Suppressor macrophage treated with lipopolysaccharide for 4 hours (primary cell): ENCODE measurements at places on chromosomes 16 and 17.

DNA sequence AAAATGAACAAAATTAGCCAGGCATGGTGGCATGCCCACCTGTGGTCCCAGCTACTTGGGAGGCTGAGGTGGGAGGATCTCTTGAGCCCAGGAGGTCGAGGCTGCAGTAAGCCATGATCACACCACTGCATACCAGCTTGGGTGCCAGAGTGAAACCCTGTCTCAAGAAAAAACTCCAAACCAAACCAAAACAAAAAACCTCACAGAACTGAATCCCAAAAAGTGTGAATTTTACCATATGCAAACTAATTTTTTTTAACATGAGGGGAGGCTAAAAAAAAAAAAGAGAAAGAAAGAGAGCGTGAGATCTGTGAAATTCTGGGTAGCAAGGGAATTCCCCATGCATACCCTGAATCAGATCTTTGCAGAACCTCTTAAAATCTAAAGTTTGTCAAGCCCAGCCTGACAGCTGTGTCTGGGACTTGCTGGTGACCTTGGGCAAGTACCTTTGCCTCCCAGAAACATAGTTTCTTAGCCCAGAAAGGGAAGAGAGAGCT is 17.1 kb upstream of the CDH1 start:
- DNase-seq: no peak

DNA sequence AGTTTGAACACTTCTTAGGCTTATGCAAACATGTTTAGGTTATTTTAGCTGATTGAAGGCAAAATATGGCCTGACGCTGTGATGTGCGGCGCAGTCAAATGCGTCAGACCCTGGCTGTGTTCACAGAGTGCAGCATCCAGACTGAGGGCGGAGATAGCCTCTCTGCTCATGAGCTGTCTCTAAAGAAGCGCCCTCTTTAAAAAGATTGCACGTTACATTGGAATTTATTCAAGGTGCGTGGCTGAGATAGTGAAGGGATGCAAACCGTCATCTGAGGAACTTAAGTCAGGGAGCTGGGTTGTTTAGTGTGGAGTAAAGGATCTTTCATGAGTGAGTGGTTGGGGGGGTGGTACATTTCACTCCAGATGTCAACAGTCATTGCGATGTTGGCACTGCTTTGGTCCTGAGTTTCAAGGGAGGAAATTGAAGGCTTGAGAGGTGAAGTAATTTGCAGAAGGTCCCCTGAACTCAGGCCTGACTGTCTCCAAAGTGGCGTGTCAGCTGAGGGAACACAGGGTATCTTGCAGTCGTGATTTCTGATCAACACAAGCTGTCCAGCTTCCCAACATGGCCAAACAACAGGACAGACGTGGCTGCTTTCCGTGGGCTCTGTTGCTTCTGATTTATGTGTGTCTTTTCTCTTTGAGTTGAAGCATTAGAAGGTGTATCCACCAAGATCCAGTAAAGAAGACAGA is 33.4 kb downstream of the RPTOR start:
- no peak for DNase-seq

DNA sequence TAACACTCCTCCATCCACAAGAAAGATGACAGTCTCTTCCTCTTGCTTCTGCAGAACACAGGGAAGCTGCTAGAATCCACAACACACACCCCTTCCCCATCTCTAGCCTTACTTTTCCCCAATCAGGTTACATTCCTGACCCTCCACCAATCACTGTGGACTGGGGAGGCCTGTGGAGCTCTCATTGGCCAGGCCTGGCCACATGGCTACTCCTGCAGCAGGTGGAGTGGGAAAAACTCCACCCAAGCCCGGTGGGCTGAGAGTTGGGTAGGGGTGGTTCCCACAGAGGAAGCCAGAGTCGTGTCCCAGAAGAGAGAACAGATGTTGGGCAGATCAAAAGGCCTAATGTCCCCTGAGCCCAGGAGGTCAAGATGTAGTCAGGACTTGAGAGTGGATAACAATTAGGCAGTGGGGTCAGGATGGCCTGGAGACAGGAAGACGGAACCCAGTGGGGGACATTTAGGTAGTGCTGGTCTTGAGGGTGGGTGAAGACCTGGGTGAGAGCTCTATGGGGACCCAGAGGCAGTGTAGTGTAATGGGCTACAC is 22.1 kb downstream of the COQ7 start:
- DNase-seq: no peak

DNA sequence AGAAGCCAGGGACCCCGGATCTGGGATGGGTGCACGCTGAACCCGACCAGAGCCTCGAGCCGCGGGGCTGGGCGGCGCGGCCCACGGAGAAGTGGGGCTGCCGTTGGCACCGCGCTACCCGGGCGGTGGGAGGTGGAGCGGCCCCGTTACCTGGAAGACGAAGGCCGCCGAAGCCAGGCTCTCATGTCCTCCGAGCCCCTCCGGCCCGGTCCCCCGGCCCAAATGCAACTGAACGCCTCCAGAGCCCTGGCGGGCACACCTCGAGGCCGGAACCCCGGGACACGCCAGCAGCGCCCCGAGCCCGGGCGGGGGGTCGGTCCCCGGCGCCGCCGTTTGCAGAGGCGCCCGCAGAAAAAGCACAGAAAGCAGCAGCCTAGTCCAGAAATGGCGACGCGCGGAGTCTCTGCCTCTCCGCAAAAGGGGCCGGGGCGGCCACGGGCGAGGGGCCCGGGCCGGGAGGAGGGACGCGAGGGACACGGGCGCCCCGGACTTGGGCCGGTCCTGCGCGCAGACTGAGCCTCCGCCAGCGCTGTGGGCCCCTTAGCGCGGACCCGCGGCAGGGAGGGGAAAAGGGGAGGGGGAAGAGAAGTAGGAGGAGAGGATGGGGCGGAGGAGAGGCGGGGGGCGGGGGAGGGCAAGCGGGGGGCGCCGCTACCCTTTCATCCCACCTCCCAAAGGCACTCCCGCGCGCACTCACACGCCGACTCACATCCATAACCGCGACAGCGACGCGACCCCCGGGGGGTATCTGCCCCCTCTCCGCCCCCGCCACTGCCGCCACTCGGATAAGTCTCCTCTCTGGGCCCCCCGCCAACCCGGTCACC is 1.4 kb downstream of the AXIN2 start:
- no peak for DNase-seq

DNA sequence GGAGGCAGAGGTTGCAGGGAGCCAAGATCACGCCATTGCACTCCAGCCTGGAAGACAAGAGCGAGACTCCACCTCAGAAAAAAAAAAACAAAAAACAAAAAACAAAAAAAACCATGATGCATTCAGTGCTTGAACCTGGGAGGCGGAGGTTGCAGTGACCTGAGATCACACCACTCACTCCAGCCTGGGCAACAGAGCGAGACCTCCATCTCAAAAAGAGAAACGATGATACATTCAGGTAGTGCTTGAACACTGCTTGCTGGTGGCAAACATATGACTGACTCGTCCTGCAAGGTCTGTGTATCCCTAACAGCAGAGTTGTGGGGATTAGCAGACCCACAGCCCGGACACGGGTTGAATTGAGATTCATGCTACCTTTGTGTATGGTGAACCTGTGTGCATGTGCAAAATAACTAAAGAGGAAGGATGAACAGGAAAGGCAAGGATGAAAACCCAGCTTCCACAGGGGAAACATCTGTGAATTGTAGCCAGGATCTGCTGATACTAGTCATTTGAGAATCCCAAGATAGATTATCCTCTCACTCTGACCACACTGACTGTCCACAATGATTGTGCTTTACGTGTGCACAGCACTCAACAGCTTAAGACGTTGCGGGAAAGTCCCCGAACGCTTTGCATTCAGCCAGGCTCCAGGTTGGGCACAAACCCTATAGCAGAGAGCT is 52.4 kb upstream of the MRPS23 start:
- DNase-seq: no peak

GRCh38 chr16:64250866-64251265 is 871.0 kb downstream of the CDH11 start:
- no peak for DNase-seq

- DNase-seq: no peak
These were observed 41.5 kb upstream of the GNG13 start for GRCh38 chr16:842061-842476.

DNA sequence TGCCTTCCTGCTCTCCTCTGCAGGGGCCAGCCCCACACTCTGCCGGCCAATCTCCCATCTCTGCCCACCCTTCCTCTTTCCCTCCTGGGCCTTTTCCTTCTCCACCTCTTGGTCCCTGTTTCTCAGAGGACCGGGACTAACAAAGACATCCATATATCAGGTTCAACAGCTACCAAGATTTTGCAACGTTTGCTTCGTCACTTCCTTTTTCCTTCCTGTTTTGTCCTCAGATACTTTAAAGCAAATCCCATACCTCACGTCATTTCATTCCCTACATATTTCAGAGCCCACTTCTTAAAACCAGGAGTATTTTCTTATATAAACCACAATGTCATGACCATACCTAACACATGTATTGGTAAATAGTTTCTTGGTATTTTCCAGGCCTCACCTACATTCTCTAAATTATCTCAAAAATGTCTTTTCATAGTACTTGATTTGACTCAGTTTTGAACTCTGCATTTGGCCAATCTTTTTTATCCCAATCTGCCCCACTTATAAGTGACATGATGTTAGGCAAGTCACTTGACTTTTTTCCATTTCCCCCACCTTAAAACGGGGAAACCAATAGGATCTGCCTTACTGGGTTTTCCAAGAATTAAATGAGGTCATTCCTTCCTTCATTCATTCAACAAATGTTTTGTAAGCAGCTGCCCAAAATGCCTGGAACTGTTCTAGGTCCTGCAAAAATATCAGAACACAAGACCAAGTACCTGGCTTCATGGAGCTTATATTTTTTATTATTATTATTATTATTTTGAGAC is 7.2 kb upstream of the USP10 start:
- DNase-seq: peak; percentile 56

DNA sequence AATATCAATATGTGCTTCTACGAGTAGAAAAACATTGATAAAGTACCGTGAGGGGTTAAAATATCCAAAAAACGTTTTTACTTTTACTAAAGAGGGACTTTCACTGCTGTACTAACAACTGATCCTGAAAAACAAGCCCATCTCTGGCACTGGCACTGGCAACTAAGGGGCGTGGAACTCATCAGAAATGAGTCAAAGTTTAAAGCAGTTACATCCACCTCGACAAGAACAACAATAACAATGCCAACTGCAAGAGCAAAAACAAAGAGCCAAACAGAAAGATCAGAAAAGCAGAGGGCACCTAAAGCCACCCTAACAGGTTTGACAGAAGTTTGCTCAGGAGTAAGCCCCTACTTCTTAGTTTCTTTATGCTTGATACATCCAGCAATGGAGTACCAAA is 13.1 kb downstream of the MBTPS1 start:
- no peak for DNase-seq

DNA sequence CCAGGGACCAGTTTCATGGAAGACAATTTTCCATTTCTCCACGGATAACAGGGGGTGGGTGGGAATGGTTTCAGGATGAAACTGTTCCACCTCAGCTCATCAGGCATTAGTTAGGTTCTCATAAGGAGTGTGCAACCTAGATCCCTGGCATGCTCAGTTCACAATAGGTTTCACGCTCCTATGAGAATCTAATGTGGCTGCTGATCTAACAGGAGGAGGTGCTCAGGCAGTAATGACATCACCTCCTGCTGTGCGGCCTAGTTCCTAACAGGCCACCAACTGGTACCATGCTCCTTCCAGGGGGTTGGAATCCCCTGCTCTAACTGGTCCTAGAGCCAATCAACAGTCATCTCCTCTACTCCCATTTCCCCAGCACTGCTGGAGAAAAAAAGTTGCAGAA is 19.9 kb downstream of the TEX14 start:
- DNase-seq: no peak

DNA sequence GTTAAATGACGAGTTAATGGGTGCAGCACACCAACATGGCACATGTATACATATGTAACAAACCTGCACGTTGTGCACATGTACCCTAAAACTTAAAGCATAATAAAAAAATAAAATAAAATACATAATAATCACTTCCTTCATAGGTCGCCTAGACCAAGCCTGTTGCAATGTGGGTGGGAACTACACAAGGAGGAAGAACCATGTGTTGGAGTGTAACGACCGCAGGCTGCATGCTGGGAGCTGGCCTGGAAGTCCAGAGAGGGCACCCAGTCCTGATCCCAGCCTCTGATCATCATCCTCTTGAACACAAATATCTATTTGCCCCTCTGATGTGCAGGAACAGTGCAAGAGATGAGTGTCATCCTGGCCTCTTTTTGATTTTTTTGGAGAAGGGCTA is 224.7 kb upstream of the ASIC2 start:
- peak; percentile 3 for DNase-seq

GRCh38 chr16:48099455-48099854 is 56.3 kb downstream of the ABCC12 start:
- no peak for DNase-seq

DNA sequence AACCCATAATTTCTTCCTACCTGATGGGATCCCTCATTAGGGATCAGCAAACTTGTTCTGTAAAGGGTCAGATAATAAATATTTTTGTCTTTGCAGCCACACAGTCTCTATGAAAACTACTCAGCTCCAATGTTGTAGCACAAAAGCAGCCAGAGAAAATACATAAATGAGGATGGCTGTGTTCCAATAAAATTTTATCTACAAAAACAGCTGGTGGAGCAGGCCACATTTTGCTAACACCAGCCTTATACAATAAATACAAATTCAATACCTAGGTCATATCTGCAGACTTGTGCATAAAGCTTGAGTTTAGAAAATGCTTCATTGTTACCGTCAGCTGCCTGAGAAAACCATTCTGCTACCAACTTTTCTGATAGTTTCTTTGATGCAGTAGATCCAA is 38.4 kb upstream of the INTS2 start:
- no peak for DNase-seq

DNA sequence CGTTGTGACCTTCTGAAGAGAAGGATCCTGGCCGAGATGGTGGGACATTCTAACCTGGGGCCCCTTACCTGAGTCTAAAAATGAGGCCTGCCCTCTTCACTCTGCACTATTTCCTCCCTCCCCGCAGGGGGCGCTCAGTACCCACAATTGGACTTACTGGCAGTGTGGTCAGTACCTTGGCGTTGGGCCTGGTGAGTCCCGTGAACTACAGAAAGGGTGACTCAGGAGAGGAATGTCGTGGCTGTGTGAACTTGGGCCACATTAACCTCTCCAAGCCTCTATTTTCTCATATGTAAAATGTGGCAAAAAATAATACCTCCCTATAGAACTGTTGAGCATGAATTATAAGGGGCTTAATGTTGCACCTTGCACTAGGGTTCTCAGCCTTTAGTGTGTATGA is 3.9 kb downstream of the RSAD1 start:
- peak; percentile 95 for DNase-seq

GRCh38 chr17:5373112-5373511 is 46.4 kb downstream of the NUP88 start:
- no peak for DNase-seq
